ENCODE measurements at places on chromosomes 6 and 20.
A peak's percentile ranks its signal among the peaks of the same experiment; 100 is the strongest.

- no peak for DNase-seq
Observed at GRCh38 chr6:169575365-169575764, 126.5 kb downstream of the WDR27 start.

- no peak for DNase-seq
Observed at GRCh38 chr20:53706008-53706465, 112.4 kb upstream of the ZNF217 start.

DNA sequence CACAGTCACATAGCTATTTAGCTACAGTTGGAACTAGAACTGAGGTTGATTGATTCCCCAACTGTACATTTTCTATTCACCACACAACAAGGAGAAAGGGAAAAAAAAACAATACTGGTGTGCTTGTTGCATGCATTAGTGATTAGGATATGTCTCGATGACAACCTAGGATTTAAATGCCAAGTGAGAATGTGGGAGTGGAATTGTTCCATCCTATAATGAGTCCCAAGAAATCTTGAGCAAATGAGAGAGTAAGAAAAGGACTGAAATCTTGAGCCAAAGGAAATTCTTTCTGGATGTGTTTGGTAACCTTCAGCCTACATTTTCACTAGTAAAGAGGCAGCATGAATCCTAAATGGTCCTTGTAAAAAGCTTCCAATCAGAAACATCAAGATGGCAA, 232.7 kb downstream of the HIVEP2 start:
- DNase-seq: no peak

DNA sequence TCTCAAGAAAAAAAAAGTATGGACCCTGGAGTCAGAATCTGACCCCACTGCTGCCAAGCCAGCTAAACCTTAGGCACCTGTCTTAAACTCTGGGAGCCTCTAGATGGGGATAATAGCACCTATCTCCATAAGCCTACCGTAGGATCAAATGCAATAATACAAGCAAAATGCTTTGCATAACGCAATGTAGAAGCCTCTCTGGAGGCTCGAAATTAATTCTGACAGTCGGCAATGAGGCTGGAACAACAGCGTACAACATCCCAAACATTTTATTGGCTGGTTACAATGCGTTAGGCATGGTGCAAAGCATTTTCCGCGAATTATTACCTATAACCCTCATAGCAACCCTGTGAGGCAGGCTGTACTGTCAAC, 521 bp downstream of the CDK5RAP1 start:
- peak; percentile 22 for DNase-seq

DNA sequence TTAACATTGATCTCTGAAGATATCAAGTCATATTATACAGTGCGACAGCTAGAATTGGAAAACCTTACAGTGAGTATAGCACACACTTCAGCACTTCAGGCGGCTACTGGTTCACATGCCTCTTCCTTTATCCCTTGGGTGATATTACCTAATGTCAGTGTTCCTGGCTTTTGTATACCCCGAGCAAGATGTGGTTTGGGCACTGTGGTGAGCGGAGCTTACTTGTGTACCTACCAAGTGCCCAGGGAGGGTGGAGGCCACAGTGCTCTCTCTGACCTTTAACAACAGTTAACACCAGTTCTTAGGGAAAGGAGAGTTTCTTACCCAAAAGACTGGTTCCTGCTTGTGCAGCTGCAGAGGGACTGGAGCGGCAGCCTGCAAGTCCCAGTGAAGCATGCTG, 64.4 kb downstream of the PTPN1 start:
- no peak for DNase-seq

GRCh38 chr6:121932076-121932991, 467.1 kb upstream of the HSF2 start:
- no peak for DNase-seq
